ENCODE measurements at places on chromosomes 1 and 21.

- DNase-seq, result peak; percentile 98
Observed at GRCh38 chr1:192485692-192486436, 89.7 kb upstream of the RGS1 start.

DNA sequence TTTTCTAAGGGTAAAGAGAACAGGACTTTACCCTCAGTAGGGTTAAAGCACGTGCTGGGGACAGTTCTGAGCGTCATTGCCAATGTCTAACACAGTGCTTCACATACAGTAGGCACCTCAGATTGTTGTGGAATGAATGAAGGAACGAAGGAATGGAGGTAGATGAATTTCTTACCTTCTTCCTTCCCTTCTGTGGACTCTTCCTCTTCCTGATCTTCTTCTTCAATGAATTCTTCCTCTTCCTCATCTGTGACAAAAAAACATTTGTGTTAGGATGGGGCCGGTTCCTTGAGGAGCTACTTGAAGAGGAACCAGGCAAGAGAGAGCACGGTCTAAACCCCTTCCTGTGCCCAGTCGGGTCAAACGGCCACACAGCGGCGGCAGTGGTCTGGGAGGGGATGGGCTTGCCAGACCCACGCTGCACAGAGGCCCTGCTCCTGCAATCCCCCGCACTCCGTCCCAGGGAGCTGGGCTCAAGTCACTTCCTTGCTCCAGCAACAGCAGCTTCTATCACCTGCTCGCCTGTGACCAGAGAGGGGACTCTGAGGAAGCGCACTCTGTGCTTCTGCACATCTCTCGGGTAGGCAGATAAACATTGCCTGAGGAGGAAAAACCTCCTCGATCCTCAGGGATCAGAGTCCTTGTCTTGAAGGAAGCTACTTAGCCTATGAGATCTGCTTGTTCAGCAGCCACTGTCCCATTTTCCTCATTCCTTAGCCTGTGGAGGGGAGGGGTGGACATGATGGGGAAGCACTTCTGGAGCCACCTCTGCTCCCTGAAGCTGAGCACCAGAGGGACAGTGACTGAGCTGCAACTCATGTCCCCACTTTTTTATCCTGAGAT lies 8.0 kb upstream of the SLC30A2 start:
- no peak for DNase-seq

DNA sequence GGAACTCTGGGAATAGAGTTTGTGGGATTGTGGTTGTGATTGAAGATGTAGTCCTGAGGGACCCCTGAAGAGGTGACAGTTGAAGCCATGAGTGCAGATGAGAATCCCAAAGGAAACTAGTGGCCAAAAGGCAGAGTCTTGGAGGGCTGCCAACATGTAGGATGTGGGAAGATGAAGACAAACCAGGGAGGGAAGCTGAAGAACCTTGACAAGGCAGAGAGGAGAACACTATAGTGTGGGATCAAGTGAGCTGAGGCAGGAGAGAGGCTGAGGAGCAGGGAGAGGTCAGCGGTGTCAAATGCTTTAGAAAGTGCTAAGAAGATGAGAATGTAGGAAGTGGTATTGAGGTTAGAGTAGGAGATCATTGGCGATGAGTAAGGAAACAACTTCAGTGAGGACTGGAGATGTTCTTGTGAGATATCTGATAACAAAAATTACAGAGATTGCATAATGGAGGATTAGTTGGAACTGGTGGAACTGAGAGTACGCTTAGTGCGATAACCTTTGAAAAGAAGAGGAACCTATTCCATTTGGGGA lies 88.5 kb upstream of the VCAM1 start:
- DNase-seq, result peak; percentile 88

DNA sequence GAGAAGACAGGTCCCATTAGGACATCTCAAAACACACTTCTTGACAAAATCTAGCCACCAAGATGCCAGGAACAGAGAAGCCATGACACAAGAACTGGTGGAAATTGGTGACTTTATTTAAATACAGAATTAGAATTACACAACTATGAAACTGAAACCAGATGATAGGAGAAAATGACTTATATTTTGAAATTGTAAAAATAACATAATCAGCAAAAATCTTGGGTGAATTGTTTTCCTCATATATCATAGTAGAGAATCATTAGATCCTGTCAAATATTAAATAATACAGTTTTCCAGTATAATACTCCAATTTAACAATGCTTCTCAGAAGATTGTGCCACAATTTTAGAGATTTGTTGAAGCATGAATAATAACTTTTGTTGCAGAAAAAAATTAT lies 81.5 kb upstream of the MROH9 start:
- no peak for DNase-seq

DNA sequence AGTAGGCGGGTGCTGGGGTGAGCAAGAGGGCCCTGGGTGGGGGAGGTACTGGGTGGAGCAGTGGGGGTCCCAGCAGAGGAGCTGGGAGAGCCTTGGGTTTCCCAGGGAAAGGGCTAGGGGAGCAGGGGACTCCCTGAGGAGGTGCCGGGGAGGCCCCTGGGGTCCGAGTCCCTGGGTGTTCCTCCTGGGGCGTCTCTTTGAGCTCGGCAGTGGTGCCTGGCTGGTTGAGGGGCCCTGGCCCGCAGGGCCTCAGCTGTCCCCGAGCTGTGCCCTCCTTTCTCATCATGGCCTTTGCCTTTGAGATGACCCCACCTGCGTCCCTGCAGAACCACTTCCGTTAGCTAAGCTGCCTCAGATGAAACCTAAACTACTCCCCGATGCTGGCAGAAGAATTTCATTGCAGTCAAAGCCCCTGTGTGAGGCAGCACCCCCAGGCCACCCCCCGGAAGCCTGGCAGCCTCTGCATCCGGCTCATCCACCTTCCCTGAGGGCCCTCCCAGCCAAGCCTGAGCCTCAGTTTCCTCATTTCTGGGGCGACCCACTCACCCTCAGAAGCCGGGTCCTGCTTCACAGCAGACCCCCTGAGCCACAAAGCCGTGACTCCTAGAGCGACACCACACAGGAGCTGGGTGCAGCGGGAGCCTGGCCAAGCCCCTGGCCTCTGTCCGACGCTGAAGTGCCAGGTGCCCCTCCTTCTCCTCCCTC lies 43.5 kb upstream of the TRAPPC10 start:
- DNase-seq, result no peak

DNA sequence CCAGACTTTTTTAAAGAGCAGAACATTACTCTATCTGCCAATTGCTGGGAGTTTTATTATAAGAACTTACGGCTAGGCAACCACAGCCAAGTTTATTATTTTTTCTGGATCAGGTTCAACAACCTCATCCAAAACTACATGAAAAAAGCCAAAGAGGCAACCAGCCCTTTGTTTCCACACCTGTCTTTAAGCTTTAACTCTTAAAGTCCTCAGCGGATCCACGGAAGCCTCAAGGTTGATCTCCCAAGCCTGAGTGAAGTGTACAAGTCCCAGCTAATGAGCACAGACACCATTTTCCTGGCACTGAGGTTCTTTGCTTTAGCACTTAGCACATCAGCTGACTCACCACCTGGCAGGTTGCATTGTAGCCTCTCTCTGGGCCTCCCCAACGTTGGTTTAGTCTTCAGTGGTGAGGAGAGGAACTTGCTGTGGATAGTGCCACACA lies 143.1 kb downstream of the TGFBR3 start:
- DNase-seq, result peak; percentile 43

DNA sequence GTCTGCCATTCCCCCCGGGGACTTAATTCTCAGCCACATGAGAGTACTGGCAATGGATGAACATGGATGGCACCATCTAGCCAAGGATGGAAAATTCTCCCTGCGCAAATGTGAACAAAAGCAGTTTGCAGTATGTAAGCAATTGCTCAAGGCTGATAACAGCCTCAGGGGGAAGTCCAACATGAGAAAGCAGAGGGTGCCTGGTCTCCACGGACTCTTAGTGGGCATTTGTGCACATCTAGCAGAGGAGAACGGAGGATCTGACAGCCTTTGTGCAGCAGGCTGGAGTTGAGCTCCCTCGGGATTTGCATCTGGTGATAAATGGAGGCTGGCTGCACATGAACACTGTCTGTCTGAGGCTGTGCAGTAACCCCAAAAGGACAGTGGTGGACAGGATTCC lies 13.9 kb upstream of the OLIG1 start:
- DNase-seq, result no peak

DNA sequence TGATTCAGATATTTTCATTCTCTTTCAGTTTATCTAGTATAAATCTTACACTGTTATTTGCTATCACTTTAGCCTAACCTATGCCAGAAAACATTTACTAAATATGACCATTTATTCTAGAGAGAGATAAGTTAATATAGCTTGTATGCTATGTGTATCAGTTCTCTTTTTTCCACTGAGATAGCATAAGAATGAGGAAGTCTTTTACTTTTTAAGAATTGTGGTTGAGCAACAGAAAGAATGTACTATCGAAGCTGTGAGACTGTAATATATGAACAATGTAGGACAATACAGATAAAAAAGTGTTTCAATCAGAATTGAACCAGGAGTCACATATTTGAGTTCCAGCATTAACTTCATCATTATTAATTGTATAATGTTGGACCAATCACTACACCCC lies 479.9 kb upstream of the PLXNA2 start:
- DNase-seq, result no peak

GRCh38 chr1:192225703-192226102 lies 67.4 kb downstream of the RGS18 start:
- DNase-seq, result peak; percentile 1

- DNase-seq, result no peak
Observed at GRCh38 chr1:220529521-220530020, 1.6 kb downstream of the MARK1 start.

GRCh38 chr1:181676269-181676668 lies 193.0 kb downstream of the CACNA1E start:
- peak; percentile 3 for DNase-seq

DNA sequence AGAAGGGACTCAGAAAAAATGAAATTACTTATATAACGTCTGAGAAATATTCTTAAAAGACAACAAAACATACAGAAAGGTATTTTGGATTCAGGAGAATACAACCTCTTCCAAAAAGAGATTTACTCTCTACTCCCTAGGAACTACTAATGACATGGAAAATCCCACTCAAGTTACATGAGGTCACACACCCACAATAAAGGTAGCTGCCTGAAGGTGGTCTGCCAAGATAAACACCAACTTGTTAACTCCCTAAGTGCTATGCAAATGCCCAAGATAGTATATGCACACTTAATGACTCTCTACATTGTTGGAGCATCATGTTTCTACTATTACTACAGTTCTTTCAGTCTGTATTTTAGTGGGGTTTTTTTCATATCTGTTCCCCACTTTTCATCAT lies 26.5 kb downstream of the RERE start:
- no peak for DNase-seq

- DNase-seq, result no peak
Observed at GRCh38 chr1:239448911-239449310, 62.5 kb downstream of the CHRM3 start.

- DNase-seq, result peak; percentile 30
Observed at GRCh38 chr1:203342192-203342940, 8.6 kb downstream of the FMOD start.

GRCh38 chr1:19257178-19257914 lies 5.7 kb downstream of the MRTO4 start:
- DNase-seq, result no peak

GRCh38 chr1:115429241-115429640 lies 91.2 kb upstream of the NGF start:
- peak; percentile 73 for DNase-seq

DNA sequence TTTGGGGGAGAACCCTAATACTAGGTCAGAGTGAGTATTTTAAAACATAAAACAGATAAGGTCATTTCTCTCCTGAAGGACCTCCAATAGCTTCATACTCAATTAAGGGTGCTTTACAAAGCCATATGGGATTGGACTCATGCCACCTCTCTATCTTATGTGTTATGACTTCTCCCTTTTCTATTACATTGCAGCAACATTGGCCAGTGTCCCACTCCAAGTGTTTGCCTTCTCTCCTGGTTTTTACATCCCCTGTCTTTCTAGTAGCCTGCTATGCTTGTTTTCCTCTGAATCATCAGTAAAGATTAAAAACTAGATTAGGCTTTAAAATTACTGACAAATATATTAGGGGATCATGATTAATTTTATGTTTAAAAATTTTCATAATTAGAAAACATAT lies 66.6 kb downstream of the SCMH1 start:
- no peak for DNase-seq

DNA sequence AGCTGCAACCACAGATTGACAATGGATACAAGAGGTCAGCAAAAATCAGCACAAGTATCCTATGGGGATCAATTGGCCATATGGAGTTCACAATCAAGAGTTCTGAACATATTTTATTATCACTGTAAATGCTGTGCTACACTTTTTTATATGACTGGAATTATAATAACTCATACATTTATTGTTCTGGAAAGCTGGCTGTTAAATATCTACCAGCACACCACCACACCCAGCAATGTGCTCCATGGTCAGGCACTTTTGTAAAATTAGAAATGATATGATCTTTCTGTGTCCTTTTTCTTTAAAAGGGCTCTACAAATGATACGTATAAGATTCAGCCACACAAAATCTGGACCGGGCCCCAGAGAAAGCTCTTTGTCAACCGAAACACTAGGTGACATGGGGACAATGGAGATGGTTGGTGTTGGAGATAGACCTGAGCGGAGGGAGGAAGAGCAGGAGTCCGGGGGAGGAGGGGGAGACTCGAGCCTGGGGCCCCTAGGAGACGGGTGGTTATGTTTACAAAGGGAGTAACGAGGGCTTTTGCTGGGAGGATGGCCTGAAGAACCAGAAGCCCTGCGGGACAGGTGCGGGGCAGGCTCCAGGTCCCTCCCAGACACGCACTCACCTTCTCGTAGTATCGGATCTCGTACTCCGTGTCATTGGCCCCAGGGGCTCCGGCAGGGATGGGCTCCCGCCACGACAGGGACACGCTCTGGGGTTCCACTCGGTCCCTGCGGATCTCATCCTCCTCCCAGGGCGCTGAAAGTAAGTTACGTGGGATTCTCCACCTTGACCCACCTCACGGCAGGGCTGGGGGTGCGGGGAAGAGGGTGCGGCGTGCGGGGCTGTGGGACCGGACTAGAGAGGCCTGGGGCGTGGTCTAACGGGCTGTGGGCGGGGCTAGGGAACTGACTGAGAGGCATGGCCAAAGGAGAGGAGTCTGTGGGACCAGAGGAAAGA lies 30.0 kb downstream of the EPHA10 start:
- DNase-seq, result no peak

GRCh38 chr1:179007233-179007632 lies 18.5 kb upstream of the FAM20B start:
- no peak for DNase-seq

- no peak for DNase-seq
Observed at GRCh38 chr1:48251323-48251722, 28.8 kb downstream of the SLC5A9 start.

DNA sequence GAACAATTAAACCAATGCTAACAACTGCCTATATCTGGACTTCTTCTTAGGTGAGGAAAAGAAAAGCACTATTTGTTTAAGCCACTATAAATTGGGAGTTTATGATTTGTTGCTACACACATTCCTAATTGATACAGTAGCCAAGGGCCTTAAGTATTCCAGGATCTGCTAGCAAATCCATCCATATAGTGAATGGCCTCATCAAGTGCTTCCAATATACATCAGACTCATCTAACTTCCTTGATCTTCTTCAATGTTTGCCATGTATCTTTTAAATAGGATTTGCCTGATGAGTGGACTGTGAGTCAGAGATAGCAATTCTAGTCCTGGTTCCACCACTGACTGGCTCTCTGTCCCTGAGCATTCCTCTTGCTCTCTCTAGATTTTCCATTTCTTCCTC lies 430.2 kb downstream of the OMA1 start:
- no peak for DNase-seq

GRCh38 chr1:65206836-65207235 lies 58.8 kb downstream of the AK4 start:
- DNase-seq, result no peak

- DNase-seq, result peak; percentile 91
Observed at GRCh38 chr1:1157426-1157913, 16.2 kb upstream of the TTLL10 start.

- no peak for DNase-seq
Observed at GRCh38 chr1:202101184-202101583, 21.5 kb upstream of the GPR37L1 start.
